ENCODE measurements at places on chromosomes 4 and X.
A peak's percentile ranks its signal among the peaks of the same experiment; 100 is the strongest.

DNA sequence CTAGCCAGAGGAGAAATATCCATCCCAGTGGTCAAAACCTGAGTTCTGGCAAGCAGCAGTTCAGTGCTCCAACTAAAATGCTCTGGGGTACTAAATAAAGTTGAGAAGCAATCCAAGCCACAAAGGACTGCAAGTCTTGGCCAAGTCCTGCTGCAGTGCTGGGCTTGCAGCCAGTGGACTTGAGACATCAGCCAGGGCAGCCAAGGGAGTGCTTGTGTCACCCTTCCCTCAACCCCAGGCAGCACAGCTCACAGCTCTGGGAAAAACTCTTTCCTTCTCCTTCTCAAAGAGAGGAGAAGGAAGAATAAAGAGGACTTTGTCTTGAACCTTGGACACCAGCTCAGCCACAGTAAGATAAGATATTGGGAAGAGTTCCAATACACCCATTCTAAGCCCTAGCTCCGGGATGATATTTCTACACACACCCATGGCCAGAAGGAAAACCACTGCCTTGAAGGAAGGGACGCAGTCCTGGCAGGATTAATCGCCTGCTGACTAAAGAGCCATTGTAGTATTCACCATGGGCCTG, 99.8 kb downstream of the PTCHD1 start:
- DNase-seq, result no peak

GRCh38 chrX:39645178-39645895, 452.4 kb downstream of the BCOR start:
- DNase-seq, result no peak

DNA sequence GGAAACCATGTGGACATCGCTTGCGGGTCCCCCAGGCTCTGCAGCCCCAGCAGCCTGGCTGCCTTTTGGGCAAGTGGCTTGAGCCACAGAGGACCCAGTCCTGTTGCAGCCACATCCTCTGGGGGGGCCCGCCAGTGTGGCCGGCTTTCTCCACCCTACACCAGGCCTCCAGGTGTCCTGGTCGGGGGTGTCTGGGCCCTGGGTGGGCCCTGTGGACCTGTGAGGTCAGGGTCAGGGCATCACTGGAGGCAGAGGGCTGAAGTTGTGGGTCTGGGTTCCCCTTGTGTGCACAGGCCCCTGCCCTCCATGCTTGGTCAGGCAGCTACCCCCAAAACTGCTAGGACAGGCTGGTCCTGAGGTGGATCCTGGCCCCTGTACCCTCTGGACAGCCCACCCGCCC, 3.3 kb upstream of the MSANTD1 start:
- DNase-seq, result no peak

GRCh38 chrX:31355206-31355955, 283.5 kb upstream of the FTHL17 start:
- no peak for DNase-seq

DNA sequence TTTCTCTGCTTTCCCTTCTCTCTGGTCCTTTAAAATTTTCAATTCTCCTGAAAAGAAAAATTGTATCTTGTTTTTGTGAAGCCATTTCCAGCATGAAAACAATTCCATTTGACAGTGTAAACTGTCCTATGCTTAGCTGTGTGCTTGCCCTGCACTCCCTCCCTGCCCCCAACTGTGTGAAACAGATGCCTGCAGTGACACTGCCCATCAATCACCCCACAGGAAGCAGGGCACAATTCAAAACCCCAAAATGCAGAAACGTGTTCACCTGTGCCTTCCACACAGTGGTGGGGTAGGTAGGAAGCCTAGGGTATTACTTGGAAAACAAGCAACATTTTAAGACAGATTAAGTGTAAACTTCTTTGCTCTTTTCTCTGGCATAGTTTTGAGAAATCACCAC, 6.2 kb upstream of the FHDC1 start:
- DNase-seq, result no peak

GRCh38 chrX:114152130-114152529, 431.8 kb upstream of the HTR2C start:
- DNase-seq, result no peak

DNA sequence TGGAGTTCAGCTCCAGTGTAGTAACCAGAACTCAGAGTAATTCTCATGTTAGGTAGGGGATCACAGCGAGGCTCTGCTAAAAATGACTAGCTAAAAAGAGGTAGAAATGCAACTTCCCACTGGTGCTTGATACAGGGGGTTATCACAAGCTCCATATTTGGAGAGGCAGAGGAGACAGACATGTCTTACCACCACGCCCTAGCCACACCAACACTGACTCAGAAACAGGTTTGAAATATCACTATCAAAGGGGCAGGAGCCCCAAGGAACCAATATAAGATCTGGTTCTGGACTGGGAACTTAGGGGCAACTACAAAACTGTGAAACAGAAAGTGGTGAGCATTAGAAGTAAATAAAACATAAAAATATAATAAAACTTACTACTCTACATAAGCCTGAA, 62.9 kb downstream of the IQCM start:
- DNase-seq, result no peak

- peak; percentile 2 for DNase-seq
These were observed 98.8 kb upstream of the IQCM start for GRCh38 chr4:149914119-149915115.

- DNase-seq, result no peak
These were observed 63.4 kb downstream of the RASL11B start for GRCh38 chr4:52925531-52925968.

DNA sequence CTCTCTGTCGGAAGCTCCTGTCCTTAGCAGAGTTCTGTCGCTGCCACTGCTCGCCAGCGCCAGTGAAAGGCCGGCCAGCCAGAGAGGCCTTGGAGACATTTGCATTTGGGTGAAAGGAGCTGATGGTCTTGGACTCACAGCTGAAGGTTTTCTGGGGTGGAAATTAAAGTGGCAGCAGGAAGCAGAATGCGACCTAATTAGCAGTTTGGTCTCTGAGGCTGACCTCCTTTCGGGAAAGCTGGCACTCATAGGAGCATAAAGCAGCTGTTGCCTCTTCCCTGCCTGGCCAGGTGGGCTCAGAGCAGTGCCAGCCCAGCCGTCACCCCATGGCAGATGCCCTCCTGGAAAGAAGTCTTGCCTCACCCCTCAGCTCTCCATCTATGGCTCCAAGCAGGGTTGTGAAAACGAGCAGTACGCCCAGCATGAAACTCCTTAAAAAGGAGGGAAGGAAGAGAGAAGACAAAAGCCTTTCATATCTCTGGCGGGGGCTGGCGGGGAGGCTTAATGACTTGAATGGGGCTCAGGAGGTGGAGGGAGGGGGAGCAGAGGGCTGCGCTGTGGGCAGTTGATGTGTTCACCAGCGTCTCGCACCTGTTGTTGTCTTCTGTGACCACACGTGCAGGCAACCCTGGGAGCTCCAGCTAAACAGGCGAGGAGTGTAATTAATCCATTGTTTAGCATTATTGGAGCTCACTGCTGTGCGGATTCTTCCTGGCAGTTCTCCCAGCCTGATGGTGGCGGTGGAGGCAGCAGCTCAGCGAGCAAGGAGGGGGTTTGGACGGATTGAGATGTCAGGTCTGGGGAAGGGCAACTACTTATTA, 264.0 kb downstream of the MID1IP1 start:
- no peak for DNase-seq

DNA sequence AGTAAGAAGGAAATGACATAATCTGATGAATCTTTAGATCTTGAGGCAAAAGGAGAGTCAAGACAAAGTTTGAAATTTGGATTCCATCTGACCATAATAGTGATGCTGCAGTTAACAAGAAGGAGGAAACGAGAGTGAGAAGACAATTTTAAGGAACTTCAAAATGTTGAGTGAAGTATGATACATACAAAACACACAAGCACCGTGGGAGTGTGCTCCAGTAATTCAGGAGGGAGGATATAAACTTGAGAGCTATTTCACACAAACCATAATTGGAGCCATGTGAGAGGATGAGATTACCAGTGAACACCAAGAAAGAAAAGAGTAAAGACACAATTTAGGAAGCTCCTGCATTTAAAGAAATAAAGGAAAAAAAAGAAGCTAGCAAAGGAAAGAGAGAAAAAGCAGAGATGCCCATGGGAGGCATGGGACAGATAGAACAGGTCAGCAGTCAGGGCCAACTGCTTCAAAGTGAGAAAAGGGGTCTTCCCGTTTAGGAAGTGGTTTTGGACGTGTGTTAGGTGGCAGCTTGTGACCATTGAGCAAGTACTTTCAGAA, 150.7 kb upstream of the SLC7A11 start:
- no peak for DNase-seq

DNA sequence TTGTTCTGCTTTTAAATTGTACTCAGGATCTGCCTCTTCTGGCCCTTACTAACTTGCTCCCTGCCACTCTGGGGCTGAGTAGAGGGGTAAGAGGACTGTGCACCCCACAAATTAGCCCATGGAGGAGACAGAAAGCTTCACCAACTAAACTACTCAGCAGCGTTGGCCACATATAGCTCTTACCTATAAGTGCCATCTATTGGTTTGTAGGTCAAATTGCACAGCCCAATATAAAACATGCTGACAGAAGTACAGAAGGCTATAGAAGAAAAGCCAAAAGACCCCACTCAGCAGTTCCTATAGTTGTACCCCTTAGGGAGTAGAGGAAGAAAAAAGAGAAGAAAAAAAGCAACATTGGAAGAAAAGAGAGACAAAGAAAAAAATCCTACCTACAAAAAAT, 341.2 kb upstream of the FMR1 start:
- DNase-seq, result no peak

DNA sequence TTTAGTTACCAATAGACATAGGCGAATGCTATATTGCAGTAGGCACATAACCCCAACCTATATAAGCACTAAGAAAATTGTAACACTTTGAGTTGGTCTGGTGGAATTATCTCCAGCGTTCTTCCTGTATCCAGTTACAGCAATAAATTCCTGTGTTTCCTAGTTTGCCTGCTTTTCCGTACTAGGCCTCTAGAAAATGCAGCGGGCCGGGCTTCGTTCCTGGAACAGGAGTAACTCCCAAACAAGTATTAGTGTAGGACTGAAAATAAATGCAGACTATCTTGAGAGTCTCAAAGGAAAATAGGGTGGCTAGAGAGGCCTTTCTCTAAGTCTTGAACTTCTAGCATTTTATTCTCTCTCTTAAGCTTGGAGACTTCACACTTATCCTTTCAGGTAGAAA, 159.8 kb downstream of the OR13H1 start:
- DNase-seq, result no peak

DNA sequence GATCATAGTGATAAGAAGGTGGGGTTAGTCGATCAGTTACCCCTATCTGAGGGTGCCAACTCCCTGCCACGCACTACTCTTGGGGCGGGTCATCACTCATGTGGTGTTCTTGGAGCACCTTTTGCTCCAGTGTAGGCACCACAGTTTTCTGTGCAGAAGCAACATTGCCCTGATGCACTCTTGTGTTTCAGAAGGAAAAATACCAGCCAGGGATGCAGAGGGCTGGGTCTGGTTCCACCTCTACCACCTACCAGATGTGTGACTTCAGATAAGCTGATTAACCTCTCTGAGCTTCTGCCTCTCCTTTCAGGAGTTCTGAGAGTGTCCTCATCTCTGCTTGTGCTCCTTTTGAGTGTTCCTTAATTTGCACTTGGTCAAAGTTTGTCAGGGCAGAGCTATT, 29.9 kb upstream of the PROM1 start:
- DNase-seq, result no peak

DNA sequence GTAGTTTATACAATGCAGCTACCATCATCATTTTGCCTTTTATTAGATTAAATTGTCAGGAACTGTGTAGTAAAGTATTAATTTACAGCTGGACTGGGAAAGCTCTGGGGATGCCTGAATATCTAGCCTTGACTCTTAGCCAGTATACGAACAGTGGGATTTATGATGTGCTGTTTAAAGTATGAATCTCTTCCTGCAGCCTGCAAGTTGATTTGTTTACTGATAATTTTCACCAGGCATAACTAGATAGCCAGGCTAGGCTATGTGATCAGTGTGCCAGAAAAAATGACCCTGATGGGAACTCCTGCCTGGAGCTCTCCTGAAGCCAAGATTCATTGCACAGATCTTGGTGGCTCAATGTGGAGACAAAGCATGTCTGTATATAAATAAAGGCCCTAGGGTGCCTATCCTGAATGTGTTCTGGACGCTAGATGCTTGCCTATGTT, 119.2 kb downstream of the SCLT1 start:
- DNase-seq, result no peak

Measured in CD4-positive, alpha-beta T cell treated with Interleukin-1 beta for 1 hour (primary cell).